Fibroblast of skin of back (primary cell): ENCODE measurements at places on chromosomes 5 and 9.

DNA sequence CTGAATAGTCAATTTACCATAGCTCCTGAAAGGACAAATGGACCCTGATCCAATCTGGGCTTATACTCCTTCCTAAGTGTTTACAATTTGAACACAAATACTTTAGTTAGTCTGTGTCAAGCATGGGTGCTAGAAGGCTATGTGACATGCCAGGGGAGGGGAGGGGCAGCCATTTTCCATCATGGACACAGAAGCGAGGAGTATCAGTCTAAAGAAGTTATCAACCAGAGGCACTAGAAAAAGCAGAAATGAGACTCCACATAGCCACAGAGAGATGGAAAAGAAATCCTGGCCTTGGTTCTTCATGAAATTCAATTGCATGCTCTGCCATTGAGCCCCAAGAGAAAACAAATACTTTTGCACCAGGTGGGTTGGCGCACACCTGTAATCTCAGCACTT lies 61.8 kb downstream of the NR6A1 start:
- no peak for DNase-seq

- peak; percentile 26 for DNase-seq
Observed at GRCh38 chr9:82882748-82883147, 180.2 kb downstream of the RASEF start.

DNA sequence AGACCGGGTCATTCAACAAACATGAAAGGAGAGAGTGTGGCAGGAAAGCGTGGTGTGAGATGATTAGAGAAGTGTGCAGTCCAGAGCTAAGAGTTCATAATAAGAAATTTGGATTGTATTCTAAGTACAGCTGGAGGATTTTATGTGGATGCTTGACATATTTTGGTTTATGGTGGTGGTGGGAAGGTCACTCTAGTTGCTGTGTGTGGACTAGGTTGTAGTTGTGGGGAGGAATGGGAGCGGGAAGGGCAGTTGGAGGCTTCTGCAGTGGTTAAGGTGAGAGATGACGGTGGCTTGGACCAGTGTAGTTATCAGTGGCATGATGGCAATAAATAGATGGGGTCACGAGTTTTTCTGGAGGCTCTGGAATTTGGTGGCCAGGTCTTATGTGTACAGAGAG lies 45.7 kb upstream of the GPR151 start:
- peak; percentile 24 for DNase-seq

DNA sequence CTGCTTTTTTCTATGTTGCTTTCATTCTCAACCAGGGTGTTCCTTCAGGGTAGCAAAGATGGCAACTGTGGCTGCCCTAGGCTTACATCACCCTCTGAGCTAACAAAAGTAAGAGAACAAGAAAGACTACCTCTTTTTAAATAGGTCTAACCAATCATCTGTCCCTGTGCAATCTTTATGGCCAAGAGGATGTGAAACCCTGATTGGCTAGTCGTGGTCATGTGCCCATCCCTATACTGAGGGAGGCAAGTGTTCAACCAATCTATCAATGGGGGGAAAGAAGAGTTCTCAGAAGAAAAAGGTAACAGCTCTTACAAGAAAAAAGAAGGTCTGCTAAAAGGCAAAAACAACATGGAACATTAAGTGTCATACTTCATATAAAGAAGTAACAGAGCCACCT lies 11.7 kb upstream of the SNCAIP start:
- DNase-seq, result no peak

DNA sequence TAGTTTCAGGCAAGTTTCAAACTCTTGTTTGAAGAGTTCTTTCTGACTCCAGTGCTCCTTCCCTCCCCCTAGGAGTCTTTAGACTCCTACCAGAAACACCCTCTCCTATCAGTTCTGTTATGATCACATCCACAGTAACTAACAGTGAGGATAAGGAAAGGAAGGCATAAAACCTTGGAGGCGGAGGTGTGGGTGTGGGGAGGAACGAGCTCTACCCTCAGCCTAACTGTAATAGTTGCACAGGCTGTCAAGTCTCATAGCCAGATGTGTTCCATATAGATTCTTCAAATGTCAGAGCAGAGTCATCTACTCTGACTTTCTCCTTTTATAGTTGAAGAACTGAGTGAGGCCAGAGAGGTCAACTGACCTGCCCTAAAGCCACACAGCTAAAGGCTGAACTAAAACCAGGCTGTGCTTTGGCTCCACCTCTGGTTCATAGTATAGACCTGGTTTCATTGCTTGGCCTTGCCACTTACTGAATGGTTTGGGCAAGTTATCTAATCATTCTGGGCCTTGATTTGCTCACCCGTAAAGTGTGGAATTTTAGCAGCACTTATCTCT lies 34.4 kb upstream of the PIK3R1 start:
- no peak for DNase-seq

DNA sequence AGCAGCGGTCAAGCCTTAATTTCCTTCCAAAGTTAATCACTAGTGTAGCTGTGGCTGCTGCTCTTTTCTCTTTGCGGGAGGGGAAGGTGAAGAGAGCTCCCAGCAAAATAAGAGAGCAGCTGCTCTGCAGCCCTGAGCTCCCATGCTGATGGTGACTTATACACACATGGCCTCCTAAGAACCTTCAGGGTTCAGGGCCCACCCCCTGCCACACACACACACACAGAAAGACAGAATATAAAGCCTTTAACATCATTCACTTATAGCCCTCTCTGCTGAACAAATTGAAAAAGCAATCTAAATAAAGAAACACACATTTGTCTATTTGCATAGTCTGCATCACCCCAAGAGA lies 43.6 kb downstream of the GAS1 start:
- no peak for DNase-seq
